ENCODE measurements at places on chromosomes 2 and 18.

DNA sequence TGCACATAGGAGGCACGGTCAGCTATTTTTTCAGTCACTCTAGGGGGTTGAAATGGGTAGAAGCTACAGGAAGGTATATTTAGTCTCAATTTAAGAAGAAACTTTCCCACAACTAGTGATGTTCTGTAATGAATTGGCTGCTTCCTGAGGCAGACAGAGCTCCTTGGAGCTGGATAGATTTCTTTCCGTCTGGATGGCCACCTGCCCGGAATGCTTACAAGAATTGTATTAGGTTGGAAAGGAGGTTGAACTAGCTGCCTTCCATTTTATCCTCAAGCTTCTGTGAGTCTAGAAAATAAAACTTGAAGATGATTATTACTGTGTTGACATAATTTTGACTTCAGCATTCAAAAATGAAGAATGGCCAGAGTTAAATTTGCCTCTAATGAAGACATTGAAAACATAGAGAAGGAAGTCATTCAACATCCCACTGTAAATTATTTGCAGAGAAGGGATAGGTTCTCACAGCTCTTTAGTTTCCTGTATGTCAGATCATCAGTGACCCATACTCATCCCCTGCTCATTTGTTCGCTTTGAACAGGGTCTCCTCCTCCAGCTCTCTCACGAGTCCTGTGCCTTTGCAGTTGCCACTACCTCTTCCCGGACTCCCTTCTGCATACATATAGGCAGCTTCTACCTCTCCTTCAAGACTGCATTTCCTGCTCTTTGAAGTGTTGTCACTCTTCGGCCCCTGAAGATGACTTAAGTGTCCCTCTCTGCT lies 88.8 kb downstream of the CRIM1 start:
- no peak for DNase-seq

GRCh38 chr2:109209412-109209811 lies 80.4 kb downstream of the SH3RF3 start:
- DNase-seq, result no peak

- DNase-seq, result no peak
These were observed 63.6 kb upstream of the ATL2 start for GRCh38 chr2:38440655-38441054.

- DNase-seq, result no peak
These were observed 15.2 kb upstream of the ITSN2 start for GRCh38 chr2:24375349-24376087.

DNA sequence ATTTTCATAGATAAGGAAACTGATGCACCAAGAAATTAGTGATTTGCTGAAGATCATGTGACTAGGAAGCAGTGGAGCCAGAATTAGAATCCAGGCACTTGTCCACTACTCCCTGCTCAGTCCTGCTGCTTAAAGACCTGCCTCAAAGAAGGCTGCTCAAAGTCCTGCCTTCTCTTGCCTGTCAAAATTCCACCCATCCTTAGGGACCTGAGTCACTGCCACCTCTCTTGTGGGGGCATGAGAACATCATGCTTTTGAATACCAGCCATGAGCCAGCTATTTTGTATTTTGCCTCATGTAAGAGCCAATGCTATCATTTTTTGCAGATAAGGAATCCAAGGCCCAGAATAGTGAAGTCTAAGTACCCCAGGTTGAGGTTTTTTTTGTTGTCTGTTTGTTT lies 47.1 kb downstream of the DDX1 start:
- DNase-seq, result no peak

All from activated CD4-positive, alpha-beta T cell treated with anti-CD3 and anti-CD28 coated beads, Interleukin-2, amount 50 U/mL, for 1 hour (primary cell).